Stimulated activated CD8-positive, alpha-beta memory T cell treated with anti-CD3 and anti-CD28 coated beads, Interleukin-4, amount 100 ng/mL, for 24 hours (primary cell): ENCODE measurements at places on chromosomes 16 and 17.

DNA sequence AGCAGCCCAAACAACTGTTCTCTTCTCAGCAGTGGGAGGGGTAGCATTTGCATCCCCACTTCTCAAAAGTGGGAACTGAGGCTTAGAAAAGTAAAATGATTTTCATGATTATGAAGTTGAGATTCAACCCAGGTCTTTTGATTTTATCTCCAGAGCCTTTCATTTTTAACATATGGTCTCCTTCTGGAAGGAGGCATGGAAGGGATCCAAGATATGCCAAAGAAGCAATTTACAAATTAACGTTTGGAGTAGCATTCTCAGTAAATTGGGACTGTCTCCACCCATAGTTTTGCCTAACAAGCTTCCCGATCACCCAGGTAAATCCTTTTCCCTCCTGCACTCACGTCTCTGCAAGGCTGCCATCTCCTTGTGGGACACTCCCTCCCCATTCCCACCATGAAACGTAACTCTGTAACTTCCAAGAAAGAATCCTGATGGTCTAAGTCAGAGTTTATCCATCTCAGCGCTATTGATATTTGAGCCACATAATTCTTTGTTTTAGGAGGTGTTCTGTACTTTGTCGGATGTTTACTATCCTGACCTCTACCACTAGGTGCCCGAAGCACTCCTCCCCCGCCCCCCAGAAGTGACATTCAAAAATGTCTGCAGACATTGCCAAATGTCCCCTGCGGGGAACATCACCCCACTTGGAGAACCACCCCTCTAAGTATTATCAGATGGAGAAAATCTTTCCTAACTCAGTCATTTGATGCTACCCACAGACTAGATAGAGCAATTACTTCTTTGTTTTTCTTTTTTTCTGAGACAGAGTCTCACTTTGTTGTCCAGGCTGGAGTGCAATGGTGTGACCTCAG is 32.9 kb upstream of the NFAT5 start:
- DNase-seq: no peak

- DNase-seq: no peak
These were observed 17.3 kb downstream of the MRPS23 start for GRCh38 chr17:57832314-57833178.

DNA sequence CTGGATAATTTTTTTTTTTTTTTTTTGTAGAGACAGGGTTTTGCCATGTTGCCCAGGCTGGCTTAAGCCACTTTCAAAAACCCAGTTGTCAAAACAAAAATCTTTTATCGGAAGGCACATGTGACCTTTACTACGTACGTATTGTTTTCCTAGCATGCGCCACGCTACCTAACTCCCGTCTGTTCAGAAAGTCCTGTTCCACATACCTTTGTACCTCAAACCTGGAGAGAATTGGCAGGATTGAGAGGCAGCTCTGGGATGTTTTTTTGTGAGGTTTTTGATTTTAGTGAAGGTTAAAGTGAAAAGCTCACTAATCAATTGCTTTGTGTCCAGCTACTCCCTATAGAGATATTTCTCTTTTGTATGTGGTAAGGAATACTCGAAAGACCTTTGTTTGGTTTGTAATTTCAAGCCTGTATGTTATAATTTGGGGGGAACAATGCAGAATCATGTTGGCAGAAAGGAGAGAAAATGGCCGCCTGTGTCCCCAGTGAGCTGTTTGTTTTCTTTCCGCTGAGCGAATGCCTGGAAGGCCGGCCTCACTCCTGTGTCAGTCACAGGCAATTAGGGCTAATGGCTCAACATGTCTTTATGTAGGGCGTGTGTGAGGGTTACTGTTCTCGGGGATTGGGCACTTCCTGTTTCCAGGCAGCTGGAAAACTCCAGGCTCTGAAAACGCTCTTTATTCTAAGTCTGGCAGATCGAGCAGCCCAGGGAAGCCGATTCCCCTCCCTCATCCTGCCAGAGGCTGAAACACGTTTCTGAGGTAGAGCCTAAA is 60.8 kb upstream of the CLEC18A start:
- no peak for DNase-seq

GRCh38 chr16:72493716-72494415 is 321.9 kb upstream of the PMFBP1 start:
- no peak for DNase-seq

GRCh38 chr17:71503710-71504465 is 616.9 kb upstream of the SOX9 start:
- DNase-seq: no peak

DNA sequence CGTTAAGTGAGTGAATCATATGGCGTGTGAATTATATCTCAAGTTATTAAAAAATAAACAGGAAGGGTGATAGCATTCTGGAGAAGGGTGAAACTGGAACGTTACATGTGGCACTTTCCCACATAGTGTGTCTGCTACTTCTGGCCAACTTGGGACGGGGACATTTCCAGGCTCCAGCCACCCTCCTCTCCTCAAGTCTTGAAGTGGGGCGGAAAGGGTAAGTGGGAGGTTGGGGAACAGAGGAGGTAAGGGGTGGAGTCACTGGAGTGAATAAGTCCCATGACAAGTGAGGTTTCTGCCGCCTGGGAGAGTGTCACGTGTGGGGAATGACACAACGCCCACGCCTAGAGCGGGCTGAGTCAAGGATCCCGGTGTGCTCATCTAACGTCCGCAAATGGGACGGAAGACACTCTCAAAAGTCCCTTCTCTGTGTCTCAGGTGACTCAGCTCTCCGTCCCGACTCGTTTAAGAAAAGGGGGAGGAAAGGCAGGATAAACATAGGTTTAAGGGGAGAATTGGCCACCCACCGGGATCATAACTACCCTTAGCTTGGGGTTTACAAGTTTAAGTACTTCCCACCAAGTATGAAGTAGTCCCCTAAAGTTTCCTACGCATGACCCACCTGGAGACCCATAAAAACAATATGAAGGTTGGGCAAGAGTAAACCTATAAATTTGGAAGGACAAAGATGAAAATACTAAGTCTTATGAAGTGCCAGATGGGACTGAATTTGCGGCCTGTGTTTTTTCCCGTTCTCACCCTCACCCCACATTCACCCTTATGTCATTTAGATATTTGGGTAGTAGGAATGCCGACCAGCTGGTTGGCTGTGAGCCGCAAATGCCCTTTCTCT is 1.2 kb upstream of the SPAG9 start:
- peak; percentile 80 for DNase-seq

DNA sequence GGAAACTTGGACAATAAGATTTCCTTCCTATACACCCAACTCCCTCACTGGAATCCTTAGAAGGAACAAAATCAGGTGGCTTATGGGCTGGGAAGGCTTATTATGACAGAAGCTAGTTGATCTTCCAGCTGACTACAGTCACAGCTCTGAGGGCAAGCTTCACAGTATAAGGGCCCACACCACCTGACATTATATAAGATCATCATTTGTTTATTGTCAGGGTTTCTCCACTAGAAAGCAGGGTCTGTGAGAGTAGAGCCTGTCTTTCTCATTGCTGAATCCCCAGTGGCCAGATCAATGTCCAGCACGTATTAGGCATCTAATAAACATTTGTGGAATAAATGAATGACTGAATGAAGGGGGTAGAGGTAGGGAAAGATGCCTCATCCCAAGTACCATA is 57.8 kb upstream of the PHOSPHO1 start:
- no peak for DNase-seq

DNA sequence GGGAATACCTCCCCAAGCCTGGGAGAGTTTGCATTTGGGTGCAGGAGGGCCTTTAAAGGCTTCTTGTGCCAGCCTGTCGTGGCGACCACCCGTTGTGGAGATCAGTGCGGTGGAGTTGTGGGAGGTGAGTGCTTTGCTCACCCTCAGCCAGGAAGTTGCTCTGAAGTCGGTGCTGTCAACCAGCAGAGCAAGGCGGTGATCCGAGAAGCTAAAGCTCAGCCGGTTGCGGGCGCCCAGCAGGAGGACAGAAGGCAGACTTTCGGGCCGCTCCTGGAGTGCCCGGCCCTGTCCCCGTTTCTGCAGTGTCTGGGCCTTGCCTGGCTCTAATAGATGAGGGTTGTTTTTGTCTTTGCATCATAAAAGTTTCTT is 1.4 kb downstream of the UBE2I start:
- DNase-seq: no peak

DNA sequence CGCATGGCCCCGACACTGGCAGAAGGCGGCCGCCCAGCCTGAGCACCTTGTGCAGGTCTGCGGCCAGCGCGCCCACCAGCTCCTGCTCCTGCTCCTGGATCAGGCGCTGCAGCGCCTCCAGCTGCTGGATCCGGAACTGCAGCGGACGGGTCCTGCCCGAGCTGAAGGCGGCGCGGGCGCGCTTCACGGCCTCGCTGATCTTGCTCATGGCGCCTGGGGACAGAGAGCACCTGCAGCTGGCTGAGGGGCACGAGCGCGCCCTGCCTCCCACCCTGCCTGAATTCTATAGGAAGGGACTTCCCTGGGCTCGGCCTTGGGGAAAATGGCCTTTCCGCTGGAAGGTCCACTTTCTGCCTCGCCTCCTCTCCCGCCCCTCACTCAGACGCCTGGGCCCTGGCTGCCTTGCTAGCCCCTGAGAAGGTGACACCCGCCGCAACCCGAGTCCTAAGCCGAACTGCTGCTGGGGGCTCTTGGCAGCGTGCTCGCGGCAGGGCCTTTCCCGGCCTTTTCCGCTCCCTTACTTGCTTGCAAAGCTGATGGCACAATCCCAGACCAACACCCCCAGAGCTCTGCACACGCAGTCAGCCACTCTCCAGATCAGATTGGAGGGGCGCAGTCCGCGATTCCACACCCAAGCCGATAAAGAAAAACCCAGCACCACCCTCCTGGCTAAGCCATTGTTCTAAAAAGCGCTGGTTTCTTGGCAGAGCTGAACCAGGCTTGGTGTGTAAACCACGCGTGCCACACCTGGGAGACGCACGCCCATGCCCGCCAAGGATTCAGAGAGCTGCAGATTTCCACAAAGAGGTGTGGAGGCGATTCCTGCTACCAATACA is 3.0 kb downstream of the ALDH3A1 start:
- DNase-seq: peak; percentile 78

DNA sequence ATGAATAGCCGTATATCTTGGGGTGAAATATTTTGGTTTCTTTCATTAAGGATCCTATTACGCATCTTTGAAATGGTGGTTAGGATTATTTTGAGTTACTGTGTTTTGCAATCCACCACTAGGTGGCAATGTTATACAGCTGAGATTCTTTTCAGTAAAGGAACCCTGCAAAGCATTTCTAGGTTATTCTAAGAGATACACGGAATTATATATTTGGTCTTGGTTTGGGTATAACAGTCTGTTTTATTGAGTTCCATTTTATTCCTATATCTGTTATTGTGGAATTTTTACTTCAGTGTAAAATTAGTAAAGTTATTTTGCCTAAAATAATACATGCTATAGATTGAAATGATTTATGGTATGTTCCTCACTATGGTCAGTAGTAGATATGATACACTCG is 62.9 kb upstream of the CPHXL start:
- DNase-seq: no peak
